Fibroblast of skin of left quadriceps (primary cell): ENCODE measurements at places on chromosomes 5 and 9.
A peak's percentile ranks its signal among the peaks of the same experiment; 100 is the strongest.

DNA sequence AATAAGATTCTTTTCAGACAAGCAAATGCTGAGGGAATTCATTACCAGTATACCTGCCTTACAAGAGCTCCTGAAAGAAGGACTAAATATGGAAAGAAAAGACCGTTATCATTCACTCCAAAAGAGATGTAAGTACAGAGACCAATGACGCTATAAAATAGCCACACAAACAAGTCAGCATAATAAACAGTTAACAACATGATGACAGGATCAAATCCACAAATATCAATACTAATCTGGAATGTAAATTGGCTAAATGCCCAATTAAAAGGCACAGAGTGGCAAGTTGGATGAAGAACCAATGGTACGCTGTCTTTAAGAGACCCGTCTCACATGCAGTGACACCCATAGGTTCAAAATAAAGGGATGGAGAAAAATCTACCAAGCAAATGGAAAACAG lies 349.6 kb upstream of the MPDZ start:
- no peak for DNase-seq

DNA sequence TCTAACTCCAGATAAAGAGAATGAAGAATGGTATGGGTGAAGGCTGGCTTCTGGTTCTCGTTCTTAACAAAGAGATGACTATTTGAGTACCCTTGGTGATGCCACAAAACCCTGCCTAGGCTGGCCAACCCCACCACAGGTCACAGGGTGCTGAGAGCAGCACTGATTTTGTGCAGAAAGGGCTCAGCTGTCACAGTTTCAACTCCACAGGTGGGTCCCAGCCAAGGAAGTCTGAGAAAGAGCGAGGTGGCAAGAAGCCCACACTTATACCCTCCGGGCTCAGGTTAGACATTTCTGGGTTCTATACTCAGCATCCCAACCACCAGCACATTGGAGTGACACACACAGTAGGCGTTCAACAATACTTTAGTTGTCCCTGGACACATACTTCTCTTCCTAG lies 118.1 kb downstream of the SLIT3 start:
- no peak for DNase-seq

- no peak for DNase-seq
These were observed 149.5 kb downstream of the C9orf152 start for GRCh38 chr9:110058304-110058953.

DNA sequence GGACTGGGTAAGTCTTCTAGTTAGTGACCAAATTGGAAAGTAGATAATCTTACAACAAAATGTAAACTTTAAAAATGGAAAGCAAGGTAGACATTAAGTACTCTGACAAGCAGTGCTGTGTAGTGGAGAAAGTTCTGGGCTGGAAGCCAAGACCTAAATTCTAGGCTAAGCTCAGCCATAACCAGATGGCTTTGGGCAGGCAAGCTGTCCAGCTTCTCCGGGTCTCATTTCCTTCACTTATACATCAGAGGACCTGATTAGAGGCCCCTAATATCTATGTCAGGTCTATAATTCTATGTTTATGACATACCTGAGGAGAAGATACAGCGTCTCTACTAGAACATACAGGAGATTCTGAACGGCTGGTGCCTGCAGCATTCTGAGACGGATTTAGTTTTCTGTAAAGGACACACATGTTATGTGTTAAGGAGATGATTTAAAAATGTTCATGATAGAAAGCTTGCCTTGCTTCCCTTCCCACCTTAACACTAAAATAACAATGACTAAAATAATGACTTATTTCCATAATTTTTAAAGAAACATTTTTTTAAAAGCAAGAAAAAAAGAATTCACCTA lies 61.2 kb downstream of the ELL2 start:
- peak; percentile 64 for DNase-seq

- no peak for DNase-seq
These were observed 506.0 kb upstream of the ZNF462 start for GRCh38 chr9:106356924-106357323.

DNA sequence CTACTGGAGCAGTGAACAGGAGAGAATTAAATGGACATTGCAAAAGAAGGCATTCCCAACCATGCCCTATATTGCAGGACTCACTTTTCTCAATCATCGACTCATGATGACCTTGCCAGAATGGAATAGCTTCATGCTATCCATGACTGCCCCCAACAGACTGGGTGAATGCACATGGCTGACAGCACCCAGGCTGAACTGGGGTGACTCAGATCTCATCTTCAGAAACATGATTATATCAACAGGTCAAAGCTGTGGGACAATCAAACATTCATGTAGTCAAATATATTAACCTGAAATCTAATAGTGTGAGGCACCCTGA lies 34.7 kb upstream of the MIER3 start:
- DNase-seq = no peak

- DNase-seq = no peak
These were observed 44.9 kb downstream of the DYNC2I2 start for GRCh38 chr9:128611600-128612394.

- DNase-seq = no peak
These were observed at the start of gene SLC1A1 for GRCh38 chr9:4489919-4490704. SLC1A1 (plus strand) TSS chr9:4490468; CDS start chr9:4490680, 212 bp downstream.

DNA sequence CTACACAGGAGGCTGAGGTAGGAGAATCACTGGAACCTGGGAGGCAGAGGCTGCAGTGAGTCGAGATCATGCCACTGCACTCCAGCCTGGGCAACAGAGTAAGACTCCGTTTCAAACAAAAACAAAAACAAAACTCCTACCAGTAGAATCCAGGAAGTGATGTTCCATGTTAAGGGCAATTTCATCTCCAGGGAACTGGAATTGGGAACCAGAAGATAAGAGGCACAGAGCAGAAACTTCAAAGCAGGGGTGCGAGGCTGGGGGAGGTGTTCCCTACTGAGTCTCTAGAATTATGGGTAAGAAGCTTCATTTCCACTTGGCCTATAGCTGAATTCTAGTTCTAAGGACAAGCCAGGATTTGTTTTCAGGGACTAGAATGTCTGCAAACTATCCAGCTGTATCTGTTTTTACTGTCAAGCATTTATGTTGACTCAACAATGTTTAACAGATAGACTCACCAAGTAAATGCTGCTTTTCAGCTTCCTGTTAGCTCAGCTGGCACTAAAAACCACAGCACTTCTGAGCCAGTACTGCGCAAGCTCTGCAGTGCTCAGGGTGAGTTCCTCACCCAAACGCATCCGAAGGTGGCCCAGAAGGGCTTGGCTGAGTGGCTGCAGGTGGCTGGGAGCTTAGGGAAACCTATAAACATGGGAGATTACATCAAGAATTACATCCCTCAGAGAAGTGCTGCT lies 320.1 kb downstream of the MTRR start:
- DNase-seq = no peak

DNA sequence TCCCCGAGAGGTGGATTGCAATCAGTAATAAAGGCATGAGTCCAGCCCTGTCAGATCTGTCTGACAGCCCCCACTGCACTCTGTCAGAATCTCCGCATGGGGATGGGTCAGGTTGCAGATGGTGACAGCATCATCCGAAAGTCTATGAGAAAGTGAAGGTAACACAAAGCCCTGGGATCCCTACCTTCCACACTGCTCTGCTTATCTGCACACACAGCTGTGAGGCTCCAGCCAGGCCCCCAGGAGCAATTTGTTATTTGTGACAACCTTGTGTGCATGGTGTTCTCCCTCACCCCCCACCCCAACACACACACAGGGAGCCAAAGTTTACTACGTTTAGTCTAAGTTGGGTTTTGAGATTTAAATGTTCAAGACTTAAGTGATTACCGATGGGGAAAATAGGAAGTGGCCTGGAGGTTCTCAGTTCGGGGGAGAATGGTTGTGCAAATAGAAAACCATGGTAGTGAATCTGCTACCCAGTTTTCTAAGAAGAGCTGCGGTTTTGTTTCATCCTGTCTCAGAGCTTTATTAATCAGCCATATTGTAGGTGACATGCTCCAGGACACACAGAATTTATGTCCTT lies 92.7 kb downstream of the SV2C start:
- DNase-seq = no peak

DNA sequence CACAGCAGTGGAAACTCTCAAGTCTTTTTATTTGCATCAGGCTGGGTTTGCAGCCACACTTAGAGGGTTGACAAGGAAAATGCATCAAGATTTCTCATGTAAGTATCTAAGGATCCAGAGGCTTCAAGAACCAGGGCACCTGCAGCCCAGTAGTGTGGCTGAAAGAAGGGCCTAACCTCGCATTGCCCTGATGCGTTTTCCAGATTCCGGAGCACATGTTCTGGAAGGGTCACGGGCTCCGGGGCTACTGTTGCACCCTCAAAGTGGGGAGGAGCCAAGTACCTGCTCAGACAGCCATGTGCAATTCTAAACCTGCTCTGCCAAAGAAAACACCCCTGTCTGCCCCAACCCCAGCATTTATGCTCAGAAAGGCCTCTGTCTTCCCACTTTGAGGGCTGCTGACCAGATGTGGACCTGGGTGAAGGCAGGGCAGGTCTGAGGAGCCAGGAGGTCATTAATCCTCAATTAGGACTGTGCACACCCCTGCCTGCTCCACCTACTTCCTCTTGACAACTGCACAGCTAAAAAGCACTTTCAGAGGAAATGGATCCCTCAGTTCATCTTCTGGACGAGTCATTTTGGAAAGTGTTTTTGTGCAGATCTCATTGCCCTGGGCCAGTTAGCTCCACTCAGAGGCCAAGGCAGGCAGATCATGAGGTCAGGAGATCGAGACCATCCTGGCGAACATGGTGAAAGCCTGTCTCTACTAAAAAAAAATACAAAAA lies 110.7 kb downstream of the SAXO1 start:
- DNase-seq = no peak

DNA sequence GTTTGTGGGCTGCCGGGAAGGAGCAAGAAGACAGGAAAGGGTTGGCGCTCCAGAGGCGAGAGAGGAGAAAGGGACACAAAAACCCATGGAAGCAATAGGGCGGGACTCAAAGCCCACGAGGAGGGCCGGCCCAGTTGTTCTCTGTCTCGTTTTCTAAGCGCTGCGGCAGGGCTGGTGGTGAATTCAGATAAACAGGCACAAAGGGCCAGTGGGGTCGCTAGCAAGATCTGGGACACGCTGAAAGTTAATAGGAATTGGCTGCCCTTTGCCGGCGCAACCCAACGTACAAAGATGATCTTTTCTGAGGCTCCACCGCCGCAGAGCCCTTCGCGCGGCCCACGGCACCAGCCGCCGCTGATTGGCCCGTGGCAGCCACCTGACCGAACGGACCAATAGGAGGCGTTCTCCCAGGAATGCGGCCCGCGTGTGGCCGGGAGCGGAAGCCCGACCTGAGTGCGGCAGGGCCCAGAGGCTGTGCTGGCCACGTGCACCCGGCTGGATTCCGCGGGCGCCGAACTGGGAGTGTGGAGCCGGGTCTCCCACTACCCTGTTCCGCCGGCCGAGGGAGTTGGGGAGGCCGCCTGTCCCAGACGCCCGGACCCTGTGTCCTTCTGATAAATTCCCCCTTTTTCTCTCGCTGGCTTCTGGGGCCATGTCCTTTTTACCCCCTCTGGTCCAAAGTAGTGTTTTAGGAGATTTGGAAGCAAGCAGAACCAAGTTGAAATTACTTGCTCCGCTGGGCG lies 16.8 kb upstream of the NSD1 start:
- DNase-seq = peak; percentile 70

GRCh38 chr5:634191-634590 lies 22.1 kb downstream of the CEP72 start:
- DNase-seq = no peak

DNA sequence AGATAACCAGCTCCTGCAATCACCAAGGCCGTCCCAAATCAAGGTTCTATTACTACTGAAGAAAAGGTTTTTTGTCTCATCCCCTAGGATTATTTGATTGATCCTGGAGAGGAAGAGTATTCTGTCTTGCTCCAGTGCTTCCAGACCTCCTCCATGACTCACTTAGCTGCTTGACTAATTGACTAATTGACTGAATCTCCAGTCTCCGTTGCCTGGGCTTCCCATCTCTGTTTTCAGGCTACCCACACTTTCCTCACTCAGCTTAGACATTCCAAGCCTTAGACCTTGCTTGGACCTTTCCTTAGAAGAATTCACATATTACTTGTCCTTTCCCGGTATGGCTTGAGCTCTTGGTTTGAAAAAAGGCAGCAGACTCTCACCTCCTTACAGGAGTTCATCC lies 60.6 kb downstream of the FRMD3 start:
- no peak for DNase-seq

GRCh38 chr9:37466037-37466709 lies 923 bp upstream of the ZBTB5 start:
- DNase-seq = peak; percentile 61

- DNase-seq = no peak
These were observed 87.8 kb upstream of the SPRY4 start for GRCh38 chr5:142412581-142412980.

GRCh38 chr5:56088967-56089829 lies 94.4 kb upstream of the IL6ST start:
- peak; percentile 74 for DNase-seq

DNA sequence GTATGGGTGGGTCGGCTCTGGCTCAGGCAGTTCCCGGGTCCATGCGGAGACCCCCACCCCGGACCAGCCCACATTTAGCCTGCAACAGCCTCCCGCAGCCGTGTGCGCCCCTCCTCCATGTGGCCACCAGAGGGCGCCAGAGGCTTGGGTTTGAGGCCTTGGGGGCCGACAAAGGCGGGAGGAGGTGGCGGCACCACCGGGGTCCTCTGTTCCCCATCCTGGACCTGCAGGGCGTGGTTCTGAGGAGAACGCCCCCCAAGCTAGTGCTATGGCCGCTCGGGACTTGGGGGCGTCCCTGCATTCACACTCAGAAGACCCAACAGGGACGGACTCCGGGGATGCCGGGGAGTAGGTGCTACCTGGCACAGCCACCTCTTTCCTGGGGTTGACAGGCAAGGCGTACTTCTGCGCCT lies 16.5 kb downstream of the ASS1 start:
- DNase-seq = peak; percentile 12

DNA sequence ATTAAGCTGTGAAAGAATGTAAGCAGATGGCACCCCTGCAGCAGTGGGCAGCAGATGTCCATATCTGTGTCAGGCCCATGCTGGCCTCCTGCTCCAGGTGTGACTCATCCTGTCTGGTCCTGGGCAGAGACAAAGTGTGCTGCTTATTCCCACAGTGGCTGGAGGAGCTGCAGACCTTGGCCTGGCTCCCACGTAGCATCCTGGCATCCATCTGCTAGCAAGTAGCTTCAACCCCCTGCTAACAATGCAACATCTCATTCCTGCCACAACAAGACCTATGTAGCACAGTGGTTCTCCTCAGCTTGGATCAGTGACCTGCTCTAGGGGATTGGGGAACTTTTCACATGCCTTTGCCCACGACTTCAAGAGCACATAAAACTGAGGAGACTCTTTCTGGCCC lies 126.4 kb upstream of the SLC12A2 start:
- DNase-seq = no peak

DNA sequence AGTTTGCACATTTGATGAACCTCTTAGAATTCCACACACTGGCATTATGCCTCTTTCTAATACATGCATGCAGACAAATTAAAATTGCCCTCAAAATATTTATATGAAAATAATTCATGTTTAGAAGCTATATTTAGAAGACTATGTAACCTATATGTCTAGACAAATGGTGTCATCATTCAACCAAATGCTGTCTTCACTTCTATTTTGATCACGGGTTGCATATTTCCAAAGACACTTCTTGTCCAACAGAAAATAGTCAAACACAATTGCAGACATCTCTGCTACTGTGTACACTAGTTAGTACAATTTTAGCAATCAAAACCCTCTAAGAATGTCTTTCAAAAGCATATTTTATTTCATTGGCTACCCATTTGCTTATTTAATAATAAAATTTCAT lies 114.0 kb downstream of the FBXO38 start:
- no peak for DNase-seq
